Right ventricle myocardium inferior (tissue), 1 donor: ENCODE measurements at places on chromosomes 6 and 20. TPM values are rescaled to one million over a fixed set of nuclear protein-coding genes. Genes with fewer than 3 reads are reported as not detected.

OR12D3 gene
- not detected for total RNA-seq

DDO gene
- 29.7 TPM for total RNA-seq

LY6G6D gene
- not detected for total RNA-seq

PRKN gene
- 19.5 TPM for total RNA-seq

HLA-DRB1 gene
- 32.4 TPM for total RNA-seq

PTK6 gene
- 0.11 TPM for total RNA-seq

TINAG gene
- total RNA-seq = not detected
